Activated CD4-positive, alpha-beta T cell treated with anti-CD3 and anti-CD28 coated beads, Interleukin-2, amount 50 U/mL, for 16 hours (primary cell): ENCODE measurements at places on chromosomes 12 and 14.

DNA sequence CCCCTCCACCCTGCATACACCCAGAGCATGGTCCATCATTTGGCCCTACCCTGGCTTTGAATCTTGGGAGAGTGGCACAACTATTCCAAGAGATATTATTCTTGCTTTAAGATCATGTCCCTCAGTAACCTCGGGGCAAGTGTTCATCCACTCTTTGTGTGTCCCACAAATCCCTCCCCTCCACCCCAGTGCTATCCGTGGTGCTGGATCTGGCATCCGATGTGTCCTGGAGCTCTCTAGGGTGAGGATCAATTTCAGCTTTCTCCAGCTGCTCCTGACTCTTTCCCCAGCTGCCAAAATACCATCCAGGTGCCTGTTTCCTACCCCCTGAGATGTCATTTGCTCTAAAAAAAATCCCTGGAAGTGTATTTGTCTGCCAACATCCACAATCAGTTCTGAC is 64.8 kb upstream of the CMKLR1 start:
- DNase-seq = no peak

DNA sequence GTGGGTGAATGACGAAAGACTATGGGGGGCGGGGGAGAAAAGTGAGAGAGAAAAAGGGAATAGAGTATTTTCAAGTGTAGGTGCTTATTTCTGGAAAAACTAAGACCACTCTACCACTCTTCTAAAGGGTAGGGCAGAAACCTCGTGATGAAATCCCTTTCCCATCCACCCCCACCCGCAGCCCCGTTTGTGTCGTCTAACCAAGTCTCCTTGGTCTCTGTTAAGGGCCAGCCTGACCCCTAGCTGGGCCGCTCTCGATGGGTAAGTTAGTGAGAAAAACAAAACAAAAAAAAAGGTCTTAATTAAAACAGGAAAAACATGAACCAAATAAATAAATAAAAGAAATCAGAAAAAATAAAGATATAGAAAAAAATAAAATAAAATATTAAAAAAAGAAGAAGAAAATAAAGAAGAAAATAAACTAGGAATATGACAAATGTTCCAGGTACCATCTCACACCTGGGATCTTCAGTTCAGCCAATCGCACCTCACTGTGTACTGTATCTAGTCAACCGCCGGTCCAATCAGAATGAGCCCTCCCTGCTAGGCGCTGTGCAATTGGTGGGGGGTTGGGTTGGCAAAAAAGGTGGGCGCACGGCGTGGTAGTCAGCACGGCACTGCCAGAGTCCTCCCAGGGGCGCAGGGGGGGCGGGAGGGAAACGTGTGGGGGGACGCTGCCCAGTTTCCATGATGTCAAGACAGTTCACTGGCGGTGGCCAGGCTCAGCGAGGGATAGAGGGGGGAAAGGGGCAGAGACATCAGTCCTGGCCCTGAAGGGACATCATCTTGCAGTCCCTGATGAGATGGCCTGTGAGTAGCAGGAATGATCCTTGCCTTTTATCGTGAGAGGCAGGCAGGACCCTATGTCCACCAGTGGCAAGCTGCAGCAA is 9.8 kb upstream of the CDH24 start:
- no peak for DNase-seq

- DNase-seq = no peak
Measured at GRCh38 chr12:12046401-12046800, 24.3 kb upstream of the BCL2L14 start.

GRCh38 chr12:9977916-9978315 is 6.7 kb downstream of the CLEC12A start:
- no peak for DNase-seq

GRCh38 chr12:3233797-3234196 is 156.6 kb downstream of the TSPAN9 start:
- DNase-seq = no peak
